ENCODE measurements at places on chromosomes 7 and 10.

DNA sequence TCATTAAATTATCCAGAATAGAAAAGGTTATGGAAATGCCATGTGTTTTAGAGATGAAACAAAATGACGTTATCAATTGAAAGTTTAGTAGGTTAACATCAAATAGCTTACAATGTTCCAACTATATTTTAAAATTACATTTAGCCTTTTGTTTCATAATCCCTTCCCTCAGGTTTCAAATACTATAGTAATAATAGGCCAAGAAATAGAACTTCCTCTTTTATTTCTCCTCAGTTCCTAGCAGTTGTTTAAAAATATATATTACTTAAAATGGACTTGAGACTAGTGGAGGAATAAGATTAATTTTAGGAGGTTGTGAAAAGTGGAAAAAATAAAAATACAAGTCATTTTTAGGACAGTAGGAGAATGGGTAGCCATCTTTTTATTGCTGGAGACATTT is 16.4 kb upstream of the PDSS1 start:
- no peak for DNase-seq

DNA sequence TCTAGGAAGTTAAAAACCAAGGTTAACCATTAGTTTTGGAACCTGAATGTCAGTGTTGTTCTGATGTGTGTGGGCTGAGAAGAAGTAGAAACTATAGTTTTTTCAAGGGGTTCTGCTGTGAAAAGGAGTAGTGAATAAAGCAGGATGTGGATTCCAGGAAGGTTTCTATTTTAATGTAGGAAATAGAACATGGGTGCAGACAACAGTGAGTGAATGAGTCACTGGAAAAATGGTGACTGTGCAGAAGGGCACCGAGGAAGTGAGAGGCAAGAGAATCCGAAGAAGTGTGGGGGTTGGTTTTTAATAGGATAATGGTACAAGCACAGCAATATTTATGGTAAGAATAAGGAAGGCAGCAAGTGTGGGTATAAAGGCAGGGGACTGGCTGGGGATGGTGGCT is 120.4 kb downstream of the ARHGAP21 start:
- no peak for DNase-seq

DNA sequence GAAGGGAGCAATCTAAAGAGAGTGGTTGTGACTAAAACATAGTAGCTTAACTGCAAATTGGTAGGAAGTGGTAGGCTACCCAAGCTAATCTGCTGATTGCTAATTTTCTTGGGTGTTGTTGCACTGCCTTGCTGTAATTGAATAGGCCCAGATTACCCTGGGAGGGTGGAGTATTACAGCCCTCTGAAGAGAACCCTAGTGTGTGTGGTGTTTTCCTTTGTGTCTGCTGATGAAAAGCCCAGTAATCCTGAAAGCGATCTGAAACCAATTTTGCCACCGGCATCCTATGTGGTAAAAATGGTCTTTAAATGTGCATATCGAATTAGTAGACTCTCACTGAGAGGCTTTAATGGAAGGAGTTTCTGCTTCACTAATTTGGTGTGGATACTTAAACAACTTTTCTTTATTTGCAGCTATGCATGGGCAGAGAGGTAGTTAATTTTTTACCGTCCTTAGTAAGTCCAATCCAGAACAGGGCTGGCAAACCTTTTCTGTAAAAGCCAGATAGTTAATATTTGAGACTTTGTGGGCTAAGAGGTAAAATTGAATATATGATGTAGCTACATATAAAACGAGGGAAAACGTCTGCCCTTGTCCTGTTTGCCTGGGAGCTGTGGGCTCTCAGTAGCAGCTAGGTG is 92.5 kb downstream of the CSTF2T start:
- no peak for DNase-seq

- peak; percentile 0 for DNase-seq
Observed at GRCh38 chr7:45662018-45662417, 87.8 kb downstream of the ADCY1 start.

DNA sequence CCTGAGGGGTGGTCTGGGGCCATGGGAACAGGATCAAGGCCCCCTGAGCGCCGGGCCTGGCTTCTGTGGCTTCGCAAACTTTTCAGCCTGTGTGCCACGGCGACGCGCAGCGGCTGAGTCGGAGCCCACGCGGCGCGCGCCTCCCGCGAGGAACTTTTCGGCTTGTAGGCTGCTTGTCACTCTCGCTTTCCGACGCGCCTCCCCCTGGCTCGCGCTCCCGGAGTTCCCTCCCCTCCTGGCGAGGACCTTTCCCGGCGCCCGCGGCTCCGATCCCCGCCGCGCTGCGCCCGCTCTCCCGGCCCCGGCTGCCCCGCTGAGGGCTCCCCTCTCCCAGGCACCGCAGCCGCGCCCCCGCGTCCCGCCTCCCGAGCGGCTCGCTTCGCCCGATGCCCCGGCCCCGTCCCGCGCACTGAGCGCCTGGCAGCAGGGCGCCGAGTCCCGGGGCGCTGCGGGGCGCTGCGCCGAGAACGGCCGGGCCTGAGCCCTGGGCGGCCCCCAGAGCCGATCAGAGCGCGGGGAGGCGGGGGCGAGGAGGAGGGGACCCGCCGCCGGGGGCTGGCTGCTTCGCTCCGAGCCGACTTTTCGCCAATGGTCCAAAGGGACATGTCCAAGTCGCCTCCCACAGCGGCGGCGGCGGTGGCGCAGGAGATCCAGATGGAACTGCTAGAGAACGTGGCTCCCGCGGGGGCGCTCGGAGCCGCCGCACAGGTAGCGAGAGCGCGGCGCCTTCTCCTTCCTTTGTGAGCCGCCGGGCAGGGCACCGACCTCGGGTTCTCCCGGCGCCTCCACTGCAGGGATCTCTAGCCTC is at the start of gene CACNB2:
CACNB2 (plus strand) TSS at position 276 of the 808 bp plus-strand sequence.
- DNase-seq = peak; percentile 19

DNA sequence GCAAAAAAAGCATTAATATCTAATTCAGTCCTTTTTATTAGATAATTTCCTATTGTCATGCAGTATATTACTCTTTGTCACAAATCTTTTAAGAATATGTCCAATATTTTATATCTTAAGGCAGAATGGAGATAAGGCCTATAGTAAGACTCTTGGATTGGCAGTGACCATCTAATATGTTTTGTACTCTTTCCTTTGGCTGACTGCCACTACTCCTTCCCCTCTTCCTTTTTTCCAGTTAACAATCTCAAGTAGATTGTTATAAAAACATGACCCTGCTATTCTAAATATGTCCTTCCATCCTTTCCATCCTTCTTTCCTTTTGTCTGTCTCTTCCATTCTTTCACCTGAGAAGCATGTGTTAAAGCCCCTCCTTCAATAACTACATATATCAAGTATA is 92.8 kb upstream of the TMEM168 start:
- no peak for DNase-seq

Data from stimulated activated CD4-positive, alpha-beta T cell treated with anti-CD3 and anti-CD28 coated beads, Interleukin-2, amount 100 ng/mL, for 24 hours (primary cell).